DMS79 treated with DMSO at 0.1 percent for 48 hours (cell line): ENCODE measurements at places on chromosomes 13 and 19.
A peak's percentile ranks its signal among the peaks of the same experiment; 100 is the strongest.

DNA sequence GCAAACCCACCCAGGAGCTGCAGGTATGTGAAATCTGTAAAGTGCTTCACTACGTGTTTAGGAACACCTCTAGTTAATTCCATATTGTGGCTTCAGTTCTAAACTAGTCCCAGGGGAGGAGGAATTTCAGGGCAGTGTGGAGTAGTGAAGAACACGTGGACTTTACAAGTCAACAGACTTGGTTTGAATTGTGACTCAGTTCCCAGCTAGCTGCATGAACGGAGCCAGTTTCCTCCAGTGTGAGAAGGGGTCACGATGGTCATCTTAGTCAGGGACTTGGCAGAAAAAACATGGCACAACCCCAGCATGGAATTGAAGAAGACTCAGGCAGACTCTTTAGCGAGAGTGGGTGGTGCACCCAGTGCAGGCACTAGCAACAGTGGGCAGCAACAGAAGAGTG lies 175.7 kb upstream of the UBL3 start:
- no peak for DNase-seq

DNA sequence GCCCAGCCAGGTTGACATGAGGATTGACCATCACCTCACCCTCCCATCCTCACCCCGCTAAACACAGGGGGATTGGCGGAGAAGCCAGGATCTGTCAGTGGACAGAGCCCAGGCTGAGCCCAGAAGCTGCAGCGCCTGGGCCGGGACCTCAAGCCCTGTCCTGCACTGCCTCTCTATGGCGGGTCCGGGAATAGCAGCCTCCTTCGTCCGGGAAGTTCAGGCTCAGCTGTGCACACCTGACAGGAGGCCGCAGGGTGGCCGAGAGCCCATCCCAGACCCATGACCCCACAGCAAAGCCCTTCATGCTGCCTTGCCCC lies 67.8 kb downstream of the SPACA7 start:
- DNase-seq = peak; percentile 89

GRCh38 chr13:114047358-114047881 lies 73.5 kb upstream of the C13orf46 start:
- DNase-seq = peak; percentile 80

GRCh38 chr13:78709028-78709427 lies 50.1 kb upstream of the OBI1 start:
- DNase-seq = no peak

DNA sequence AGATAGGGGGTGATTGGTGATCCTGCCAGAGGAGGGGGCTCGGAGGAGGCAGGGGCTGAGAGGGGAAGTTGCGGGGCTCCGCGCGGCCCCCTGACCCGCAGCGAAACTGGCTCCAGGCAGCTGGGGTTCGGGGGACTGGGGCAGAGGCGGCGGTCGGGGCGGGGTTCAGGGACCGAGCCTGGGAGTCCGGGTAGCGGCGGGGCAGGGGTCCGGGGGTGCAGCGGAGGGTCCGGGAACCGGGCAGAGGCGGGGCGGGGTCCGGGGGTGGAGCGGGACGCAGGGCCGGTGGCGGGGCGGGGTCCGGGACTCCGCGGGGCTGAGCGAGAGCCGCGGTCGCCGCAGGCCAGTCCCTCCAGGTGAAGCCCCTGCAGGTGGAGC lies 1.2 kb downstream of the MADCAM1 start:
- DNase-seq = no peak

DNA sequence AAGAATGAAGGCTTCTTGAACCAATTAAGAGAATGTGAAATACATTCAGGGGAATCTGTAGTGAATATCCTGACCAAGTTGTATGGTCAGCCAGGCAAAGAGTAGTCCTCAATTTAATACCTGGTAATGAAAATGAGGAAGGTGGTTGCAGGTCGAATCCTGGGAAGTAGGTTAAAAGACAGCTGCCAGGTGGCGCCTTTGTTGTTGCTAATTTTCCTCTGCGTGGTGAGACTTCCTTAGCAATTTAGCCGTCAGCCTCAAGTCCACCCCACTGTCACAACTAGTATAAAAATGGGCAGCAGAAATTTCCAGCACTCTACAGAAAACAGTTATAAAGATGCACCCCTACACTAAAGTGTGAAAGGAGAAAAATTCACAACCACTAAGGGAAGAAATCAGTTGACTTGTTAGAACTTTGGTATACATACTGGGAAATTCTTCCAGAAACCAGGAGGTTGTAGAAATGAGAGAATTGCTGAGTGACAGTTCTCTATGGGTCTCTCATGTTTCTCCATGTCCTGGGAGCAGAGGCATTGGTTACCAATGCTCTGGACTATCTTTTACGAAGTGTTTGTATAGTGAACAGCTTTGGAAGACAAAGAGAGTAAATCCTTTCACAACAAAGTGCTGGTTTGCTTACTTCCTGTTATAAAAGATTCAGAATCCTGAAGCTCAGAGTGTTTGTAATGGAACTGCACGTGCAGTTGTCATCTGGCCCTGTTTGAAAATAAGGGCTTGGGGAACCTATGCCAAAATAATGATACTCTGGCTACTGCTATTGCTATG lies 235.9 kb downstream of the NHLRC3 start:
- peak; percentile 0 for DNase-seq

DNA sequence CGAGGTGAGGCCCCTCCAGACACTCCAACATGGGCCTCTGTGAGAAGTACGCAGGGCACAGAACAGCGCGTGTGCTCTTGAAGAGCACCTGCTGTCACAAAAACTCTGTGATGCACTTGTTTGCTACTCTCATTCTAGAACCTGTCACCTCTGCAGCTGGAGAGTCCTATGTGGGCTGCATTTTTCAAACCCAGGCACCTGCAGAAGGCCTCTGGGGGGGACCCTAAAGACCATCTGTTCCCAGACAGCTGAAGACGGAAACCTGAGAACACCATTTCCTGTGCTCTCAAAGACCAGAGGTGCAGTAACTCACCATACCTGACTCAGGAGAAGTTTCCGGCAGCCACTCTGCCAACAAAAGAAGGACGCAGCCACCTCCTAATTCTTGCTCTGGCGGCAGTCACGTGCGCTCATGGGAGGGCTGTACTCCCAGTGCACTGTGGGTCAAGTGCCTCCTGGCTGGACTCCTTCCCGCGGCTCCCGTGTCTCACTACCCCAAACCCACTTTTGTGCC lies 28.1 kb downstream of the RANBP3 start:
- peak; percentile 91 for DNase-seq

DNA sequence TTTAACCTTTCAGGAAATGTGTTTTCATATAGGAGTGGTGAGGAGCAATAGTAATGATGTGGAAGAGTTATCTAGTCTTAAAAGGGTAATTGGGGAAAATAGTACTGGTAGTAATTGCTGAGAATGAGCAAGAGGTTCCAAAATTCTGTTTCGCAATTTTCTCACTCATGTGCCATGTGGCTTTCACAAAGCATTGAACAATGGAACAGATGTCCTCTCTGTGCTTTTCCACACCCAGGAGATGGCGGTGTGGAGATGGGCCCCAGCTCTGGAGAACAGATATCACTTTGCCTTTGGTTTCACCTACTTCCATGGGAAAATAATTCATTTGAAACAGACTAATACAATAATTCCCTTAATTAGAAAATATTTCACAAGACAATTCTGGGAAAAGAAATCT lies 170.0 kb upstream of the SLC10A2 start:
- no peak for DNase-seq

DNA sequence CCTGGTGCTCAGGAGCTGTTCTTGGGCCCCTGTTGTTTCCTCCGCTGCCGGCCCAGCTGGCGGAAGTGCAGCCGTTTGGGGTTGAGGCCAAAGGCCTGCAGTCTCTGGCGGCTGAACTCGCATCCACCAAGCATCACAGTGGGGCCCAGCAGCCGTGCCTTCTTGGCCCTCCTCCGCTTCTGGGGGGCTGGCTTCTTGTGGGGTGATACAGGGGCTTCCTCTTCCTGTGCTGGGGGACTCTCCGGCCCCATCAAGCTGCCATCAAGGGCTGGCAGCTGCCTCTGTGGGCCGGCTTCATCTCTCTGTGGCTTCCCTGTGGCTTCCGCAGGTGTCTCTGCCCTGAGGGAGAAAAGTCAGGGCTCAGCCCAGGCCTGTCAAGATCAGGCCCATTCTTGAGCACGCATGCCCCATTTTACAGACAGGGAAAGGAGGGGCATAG lies 10.3 kb downstream of the ATG4D start:
- no peak for DNase-seq

DNA sequence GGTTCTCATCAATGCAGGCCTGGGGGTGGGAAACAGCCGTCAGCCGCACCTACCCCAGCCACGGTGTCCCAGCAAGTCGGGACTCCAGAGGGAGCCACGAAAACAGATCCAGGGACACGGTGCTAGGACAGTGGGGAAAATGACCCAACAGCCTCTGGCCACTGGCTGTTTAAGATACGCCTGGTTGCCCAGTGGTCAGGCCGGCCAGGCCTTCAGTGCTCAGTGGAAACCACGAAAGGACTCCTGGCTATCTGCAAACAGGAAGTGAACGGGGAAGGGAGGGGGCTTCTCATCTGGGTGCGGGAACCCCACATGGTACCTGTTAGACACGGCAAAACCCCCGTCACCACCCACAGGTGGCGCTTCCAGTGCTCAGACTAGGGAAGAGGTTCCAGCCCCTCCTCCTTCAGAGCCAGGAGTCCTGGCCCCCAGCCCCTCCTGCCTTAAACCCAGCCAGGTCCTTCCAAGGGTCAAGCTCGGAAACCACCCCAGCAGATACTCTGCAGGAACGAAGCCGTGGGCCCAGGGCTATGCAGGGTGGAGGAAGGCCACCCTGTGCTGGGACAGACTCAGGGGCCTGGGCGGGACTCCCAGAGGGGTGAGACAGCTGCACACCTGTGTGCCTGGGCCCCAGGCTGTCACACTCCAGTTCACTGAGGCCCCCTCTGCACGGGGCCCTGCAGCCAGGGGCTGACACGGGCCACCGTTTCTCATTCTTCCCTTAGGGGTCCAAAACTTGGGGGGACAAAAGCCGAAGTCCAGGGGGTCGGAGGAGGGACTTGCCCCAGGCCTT lies 4.5 kb downstream of the PPP1R12C start:
- DNase-seq = no peak

DNA sequence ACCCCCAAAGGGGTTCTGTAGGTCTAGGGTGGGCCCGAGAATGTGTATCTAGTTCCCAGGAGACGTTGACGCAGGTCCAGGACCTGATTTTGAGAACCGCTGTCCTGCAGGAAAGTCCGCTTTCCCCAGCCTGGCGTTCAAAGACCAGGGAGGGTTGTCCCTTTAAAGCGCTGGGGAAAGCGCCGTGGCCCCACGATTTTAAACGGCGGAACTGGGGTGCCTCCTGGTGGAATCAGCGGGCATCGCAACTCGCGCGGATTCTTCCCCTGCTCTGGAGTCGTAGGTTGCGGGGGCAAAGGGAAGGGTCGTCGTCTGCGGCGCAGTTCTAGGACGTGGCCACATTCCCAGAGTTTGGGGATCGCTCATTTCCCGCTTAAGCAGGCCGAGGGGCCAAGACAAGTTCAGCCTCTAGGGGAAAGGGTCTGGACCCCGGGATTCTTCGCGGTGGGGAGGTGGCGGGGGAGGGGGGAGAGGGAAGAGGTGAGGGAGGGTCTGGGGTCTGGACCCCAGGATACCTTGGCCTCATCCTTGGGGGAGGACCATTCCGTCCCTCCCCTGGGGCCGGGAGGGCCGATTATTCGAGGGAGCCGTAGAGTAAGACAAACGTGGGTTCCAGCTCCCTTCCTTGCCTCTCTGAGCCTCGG lies 7.7 kb downstream of the PNMA8B start:
- peak; percentile 42 for DNase-seq
